Activated T-cell treated with anti-CD3 and anti-CD28 coated beads, Interleukin-2, amount 50 U/mL, for 72 hours (primary cell): ENCODE measurements at places on chromosomes 2 and 18. TPM values are rescaled to one million over a fixed set of nuclear protein-coding genes. Genes with fewer than 3 reads are reported as not detected.

SERPINB4 gene
- not detected for total RNA-seq

DSC3 gene
- not detected for total RNA-seq

OR6B2 gene
- not detected for total RNA-seq

RNF125 gene
- total RNA-seq, result 40.5 TPM

GNLY gene
- total RNA-seq, result 23.8 TPM

MROH2A gene
- not detected for total RNA-seq

GRCh38 chr2:169324581-169325260, 37.6 kb downstream of the LRP2 start:
- H3K4me1 ChIP-seq, result no peaks in the 10 kb centered on the region
- DNase-seq, result no peak
- no peaks in the 10 kb centered on the region for H3K36me3 ChIP-seq
- peaks cover 14% of the 10 kb centered on the region for H3K27me3 ChIP-seq
- no peak overlapping the region for H3K4me3 ChIP-seq
- H3K27ac ChIP-seq, result no peak overlapping the region

DNA sequence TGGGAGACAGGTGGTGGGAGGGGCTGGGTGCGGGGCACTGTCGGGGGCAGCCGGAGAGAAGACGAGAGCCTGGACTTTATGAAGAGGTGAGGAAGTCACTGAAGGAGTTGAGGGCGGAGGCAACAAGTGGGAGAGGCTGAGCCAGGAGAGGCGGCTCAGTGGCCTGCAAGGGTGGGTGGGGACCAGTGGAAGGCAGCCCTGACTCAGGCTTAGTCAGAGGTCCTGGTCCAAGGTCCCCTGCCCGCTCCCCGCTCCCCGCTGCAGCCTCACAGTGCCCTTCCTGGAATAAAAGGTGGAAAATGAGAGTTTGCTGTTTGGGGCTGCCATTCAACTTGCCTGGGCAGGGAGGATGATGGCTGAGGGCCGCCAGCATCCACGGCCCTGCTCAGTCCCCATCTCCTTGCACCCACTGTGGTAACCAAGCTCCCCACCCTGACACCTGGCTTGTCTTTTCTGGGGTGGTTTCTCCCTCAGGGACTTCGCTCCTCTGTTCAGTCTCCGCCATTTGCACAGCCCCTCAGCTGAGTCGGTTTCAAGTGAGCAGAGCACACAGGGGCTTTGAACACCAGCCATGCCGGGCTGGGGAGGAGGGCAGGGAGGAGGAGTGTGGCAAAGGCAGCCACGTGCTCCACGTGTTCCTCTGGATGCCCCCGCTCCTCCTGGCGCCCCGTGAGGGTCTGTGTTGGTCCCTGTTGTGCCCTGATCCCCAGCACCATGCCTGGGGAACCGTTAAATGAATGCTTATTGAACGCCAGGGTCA, 13.7 kb upstream of the RALB start:
- peaks cover 7% of the 10 kb centered on the region for H3K27me3 ChIP-seq
- DNase-seq, result no peak
- no peak overlapping the region for H3K27ac ChIP-seq

DNA sequence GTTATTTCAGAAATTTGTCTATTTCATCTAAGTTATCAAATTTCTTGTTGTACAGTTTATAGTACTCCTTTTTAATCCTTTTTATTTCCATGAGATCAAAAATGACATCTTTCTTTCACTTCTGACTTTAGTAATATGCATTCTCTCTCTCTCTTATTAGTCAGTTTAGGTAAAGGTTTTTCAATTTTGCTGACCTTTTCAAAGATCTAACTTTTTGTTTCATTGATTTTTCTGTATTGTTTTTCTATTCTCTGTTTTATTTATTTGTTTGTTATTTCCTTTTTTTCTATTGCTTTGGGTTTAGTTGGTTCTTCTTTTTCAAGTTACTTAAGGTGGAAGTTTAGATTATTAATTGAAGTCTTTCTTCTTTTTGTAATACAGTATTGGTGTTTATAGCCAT, 294.2 kb downstream of the CCDC85A start:
- H3K36me3 ChIP-seq, result no peaks in the 10 kb centered on the region
- no peak for DNase-seq
- no peaks in the 10 kb centered on the region for H3K27me3 ChIP-seq
- no peaks in the 10 kb centered on the region for H3K4me1 ChIP-seq

GRCh38 chr18:57980573-57981307, 63.3 kb upstream of the NEDD4L start:
- H3K27me3 ChIP-seq, result peaks cover 5% of the 10 kb centered on the region
- no peaks in the 10 kb centered on the region for H3K36me3 ChIP-seq
- H3K4me3 ChIP-seq, result no peak overlapping the region
- DNase-seq, result no peak

- H3K4me3 ChIP-seq, result no peak overlapping the region
- H3K27me3 ChIP-seq, result no peaks in the 10 kb centered on the region
- no peak overlapping the region for H3K27ac ChIP-seq
- H3K36me3 ChIP-seq, result no peaks in the 10 kb centered on the region
Observed at GRCh38 chr18:12766986-12767433, 64.2 kb downstream of the PSMG2 start.

GRCh38 chr2:233250568-233250967, 905 bp upstream of the ATG16L1 start:
- peaks cover 5% of the 10 kb centered on the region for H3K36me3 ChIP-seq
- H3K4me3 ChIP-seq, result peak overlapping the region; percentile 40
- peak overlapping the region; percentile 98 for H3K27ac ChIP-seq
- peaks cover 71% of the 10 kb centered on the region for H3K4me1 ChIP-seq

DNA sequence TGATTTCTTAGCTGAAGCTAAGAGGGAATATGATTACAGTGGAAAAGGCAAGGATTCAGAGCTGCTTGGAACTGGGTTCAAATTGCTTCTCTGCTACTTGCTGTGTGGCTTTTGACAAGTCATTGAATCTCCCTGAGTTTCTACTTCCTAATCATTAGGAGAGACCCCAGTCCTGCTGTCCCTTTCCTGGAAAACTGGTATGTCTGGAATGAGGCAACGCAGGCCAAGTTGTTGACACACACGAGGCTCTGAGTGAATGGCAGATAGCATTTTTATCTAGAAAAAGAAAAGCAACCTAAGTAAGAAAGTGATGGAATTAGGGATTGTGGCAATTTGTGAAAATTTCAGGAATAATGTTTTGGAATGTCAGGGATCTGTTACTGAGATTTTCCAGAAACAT, 123.6 kb downstream of the LPIN1 start:
- no peak overlapping the region for H3K27ac ChIP-seq
- no peaks in the 10 kb centered on the region for H3K27me3 ChIP-seq
- H3K4me3 ChIP-seq, result no peak overlapping the region
- H3K36me3 ChIP-seq, result no peaks in the 10 kb centered on the region
- DNase-seq, result no peak
- peaks cover 34% of the 10 kb centered on the region for H3K4me1 ChIP-seq

DNA sequence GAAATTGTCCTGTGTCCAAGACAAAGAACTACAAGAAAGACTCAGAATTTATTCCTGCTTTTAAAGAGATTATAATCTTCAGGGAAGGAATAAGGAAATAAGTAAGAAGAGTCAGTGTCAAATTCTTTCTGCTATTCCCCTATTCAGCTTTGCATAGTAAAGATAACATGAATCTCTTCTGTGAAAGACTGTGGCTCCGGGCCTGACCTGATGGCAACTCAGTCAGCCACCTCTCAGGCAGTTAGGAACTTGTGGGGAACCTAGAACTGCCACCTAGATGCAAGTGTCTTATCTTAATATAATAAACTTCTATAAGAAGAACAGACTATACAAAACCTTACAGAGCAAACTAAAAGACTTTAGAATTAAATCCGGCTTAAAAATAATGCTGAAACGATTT, 382.0 kb downstream of the RAD51AP2 start:
- no peak overlapping the region for H3K4me3 ChIP-seq
- no peaks in the 10 kb centered on the region for H3K27me3 ChIP-seq
- no peaks in the 10 kb centered on the region for H3K4me1 ChIP-seq
- DNase-seq, result no peak

DNA sequence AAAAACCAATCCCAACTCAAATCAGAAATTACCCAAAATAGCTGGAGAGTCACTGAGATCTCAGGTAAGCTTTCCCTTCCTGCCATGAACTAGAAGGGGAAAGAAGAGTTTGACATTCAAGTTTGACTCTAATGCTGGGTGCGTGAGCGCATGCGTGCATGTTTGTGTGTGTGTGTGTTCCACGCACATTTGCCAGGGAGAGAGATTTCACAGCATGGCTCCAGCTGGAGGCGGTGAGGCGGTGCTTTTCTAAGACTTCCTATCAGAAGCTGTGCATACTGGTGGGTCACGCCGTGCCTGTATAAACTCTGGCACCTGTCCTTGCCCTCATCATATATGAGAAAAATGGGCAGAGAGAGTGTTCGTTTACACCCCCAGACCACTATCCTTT, 116.2 kb downstream of the MSH2 start:
- no peak overlapping the region for H3K4me3 ChIP-seq
- H3K4me1 ChIP-seq, result peaks cover 22% of the 10 kb centered on the region
- no peak for DNase-seq
- no peaks in the 10 kb centered on the region for H3K36me3 ChIP-seq
- H3K27me3 ChIP-seq, result no peaks in the 10 kb centered on the region
- no peak overlapping the region for H3K27ac ChIP-seq

- peaks cover 10% of the 10 kb centered on the region for H3K4me1 ChIP-seq
- no peak for DNase-seq
- H3K4me3 ChIP-seq, result no peak overlapping the region
- no peaks in the 10 kb centered on the region for H3K27me3 ChIP-seq
Observed at GRCh38 chr2:70280242-70280798, 13.2 kb downstream of the SNRPG start.

- no peak overlapping the region for H3K4me3 ChIP-seq
- no peaks in the 10 kb centered on the region for H3K4me1 ChIP-seq
Observed at GRCh38 chr2:174699993-174700766, 64.1 kb downstream of the CHRNA1 start.

DNA sequence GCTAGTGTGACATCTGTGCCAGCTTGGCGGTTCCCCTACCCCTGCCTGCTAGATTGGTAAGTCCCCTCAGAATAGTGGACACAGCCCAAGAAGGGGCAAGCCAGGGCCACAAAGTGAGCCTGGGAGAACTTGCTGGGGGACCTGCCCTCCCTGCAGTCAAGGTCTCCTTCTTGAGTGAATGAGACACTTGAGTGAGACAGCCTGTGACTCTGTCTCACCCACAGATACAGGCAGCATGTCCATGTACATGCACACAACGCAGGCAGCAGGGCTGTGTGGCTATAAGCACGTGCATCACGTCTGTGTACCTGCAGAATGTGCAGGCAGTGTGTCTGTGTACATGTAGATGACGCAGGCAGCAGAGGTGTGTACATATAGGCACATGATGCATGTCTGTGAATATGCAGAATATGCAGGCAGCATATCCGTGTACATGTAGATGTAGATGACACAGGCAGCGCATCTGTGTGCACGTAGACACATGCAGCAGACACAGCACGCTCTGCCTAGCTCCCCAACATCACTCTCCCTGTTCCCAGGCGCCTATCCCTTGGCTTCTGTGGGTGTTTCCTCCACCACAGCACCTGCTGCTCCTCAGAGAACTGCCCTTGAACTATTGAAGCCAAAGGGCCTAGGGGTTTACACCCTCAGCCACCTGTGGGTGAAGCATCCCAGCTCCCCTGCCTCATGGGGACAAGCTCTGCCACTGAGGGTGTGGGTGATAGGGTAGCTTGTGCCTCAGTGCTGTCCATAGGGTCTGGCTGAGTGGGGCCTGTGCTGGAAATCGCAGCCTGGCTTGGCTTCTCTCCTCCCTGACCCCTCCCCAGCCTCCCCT, 147.2 kb upstream of the TWIST2 start:
- no peak overlapping the region for H3K27ac ChIP-seq
- no peaks in the 10 kb centered on the region for H3K27me3 ChIP-seq
- no peaks in the 10 kb centered on the region for H3K4me1 ChIP-seq
- H3K4me3 ChIP-seq, result no peak overlapping the region
- no peaks in the 10 kb centered on the region for H3K36me3 ChIP-seq

DNA sequence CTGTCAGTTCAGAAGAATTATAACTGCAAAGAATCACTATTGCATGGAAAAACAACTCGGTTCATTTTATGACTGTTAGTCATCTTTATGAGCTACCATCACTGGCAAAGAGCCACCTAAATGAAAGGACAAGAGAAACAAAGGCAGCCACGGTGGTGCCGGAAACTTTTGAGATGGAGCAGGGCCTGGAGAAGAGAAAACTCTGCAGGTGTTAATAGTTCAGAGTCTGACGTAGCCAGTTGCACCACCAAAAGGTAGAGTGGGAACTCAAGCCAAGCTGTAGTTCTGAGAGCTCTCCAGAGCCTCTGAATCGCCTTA, 110.9 kb downstream of the FTCDNL1 start:
- H3K27me3 ChIP-seq, result peaks cover 22% of the 10 kb centered on the region
- H3K4me1 ChIP-seq, result no peaks in the 10 kb centered on the region
- H3K27ac ChIP-seq, result no peak overlapping the region
- DNase-seq, result no peak
- no peaks in the 10 kb centered on the region for H3K36me3 ChIP-seq

DNA sequence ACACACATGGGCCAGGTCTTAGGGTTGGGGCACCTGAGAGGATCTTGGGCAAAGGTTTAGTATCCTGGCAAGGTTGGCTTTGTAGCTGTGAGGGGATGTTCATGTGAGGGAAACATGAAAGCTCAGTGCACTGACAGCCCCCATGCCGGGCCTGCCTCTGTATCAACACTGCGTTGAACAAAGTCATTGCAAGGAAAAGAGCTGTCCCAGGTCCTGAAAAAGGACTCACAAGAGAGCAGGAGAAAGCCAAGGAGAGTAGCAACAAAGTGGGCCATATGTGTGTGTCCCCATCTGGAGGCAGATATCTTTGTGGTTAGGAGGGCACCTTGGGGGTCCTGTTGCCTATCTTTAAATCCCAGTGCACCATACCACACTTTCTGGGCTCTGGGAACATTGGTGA, 237.8 kb upstream of the THSD7B start:
- H3K36me3 ChIP-seq, result no peaks in the 10 kb centered on the region
- H3K27ac ChIP-seq, result no peak overlapping the region
- H3K4me3 ChIP-seq, result no peak overlapping the region
- H3K27me3 ChIP-seq, result peaks cover 9% of the 10 kb centered on the region

- no peak overlapping the region for H3K4me3 ChIP-seq
- H3K36me3 ChIP-seq, result no peaks in the 10 kb centered on the region
- no peak overlapping the region for H3K27ac ChIP-seq
- no peaks in the 10 kb centered on the region for H3K27me3 ChIP-seq
- no peaks in the 10 kb centered on the region for H3K4me1 ChIP-seq
Observed at GRCh38 chr2:146912536-146912935, 932.3 kb upstream of the ACVR2A start.

DNA sequence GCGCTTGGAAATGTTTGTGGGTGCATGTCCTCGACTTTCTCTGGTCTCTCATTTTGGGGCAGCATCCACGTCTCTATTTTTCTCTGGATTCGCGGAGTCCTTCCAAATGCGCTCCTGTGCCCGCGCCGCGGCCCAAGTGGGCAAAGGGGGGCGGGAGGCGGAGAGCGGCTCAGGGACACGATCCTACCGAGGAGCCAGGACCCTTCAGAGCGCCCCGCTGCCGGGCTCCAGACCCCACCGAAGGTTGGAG, 990 bp downstream of the EPAS1 start:
- H3K27me3 ChIP-seq, result peaks cover 69% of the 10 kb centered on the region
- H3K27ac ChIP-seq, result peak overlapping the region; percentile 83
- peaks cover 11% of the 10 kb centered on the region for H3K36me3 ChIP-seq
- H3K4me1 ChIP-seq, result peaks cover 31% of the 10 kb centered on the region
- no peak for DNase-seq

GRCh38 chr18:25974630-25975077, 115.8 kb downstream of the SS18 start:
- H3K27ac ChIP-seq, result no peak overlapping the region
- H3K4me1 ChIP-seq, result no peaks in the 10 kb centered on the region
- no peaks in the 10 kb centered on the region for H3K27me3 ChIP-seq
